ENCODE measurements at places on chromosomes 2 and 18.

- no peak for DNase-seq
Measured at GRCh38 chr2:207135340-207135739, 30.4 kb downstream of the KLF7 start.

DNA sequence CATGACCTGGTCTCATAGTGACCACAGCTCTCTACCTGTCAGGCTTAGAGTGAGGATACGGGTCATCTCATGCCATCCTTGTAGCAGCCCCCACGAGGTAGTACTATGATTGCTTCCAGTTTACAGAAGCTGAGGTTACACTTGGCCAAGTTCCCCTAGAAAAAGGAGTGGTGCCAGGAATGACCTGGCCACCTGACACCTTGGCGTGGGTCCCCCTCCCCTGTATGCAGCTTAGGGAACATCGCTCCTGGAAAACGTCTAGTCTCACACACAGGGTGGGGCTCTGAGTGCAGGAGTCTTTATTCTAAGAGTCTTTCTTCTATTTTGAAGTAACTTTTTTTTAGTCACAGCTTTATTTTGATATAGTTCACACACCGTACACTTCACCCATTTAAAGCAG is 14.8 kb downstream of the NPPC start:
- DNase-seq = no peak

- DNase-seq = no peak
Measured at GRCh38 chr2:84458551-84459017, 496 bp downstream of the SUCLG1 start.

GRCh38 chr2:20343128-20343527 is 7.5 kb downstream of the PUM2 start:
- DNase-seq = no peak

Data from GM12864 (cell line).